Left lung (tissue), 14 donors: ENCODE measurements at places on chromosomes 16 and 17. TPM values are rescaled to one million over a fixed set of nuclear protein-coding genes. Genes with fewer than 3 reads are reported as not detected.
A peak's percentile ranks its signal among the peaks of the same experiment; 100 is the strongest.

The CRHR1 gene
- polyA plus RNA-seq = not detected

The GGT6 gene
- polyA plus RNA-seq = 4.9 TPM

GRCh38 chr17:42880776-42881310, 19.8 kb upstream of the G6PC1 start:
- H3K27ac ChIP-seq = no peak overlapping the region
- H3K4me3 ChIP-seq = no peak overlapping the region
- no peaks in the 10 kb centered on the region for H3K27me3 ChIP-seq

The MYH11 gene
- 150 TPM for polyA plus RNA-seq

The TSNAXIP1 gene
- polyA plus RNA-seq = 6.6 TPM

DNA sequence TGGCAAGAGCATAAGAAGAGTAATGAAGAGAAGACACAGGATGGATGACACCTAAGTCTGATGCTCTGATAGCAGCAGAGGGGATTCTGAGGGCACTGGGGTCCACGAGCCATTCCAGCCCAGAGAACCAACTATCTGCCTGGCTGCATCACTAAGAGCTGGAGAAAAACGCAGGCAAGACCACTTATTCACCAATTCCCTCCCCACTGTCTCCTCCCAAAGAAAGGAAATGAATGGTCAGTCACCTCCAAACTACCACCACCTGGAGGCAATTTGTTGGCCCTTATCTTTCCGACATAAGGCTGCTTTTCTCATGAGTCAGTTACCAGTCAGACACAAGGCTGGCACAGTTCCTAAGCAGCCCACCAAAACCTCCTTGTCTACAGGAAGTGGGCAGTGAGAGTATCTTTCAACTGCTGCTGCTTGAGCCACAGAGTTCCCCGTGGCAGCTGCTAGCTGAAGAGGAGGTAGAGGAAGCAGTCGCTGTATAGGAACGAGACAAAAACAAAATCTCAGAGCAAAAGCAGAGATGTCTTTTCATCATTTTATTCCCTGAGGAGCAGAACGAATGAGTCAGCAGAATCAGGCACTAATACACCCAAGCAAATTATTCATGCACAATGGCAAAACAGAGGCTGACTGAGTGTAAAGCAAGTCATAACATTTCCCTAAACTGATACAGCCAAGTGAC, 111.1 kb downstream of the SMG6 start:
- H3K27ac ChIP-seq = peak overlapping the region; percentile 67
- no peak for DNase-seq
- peaks cover 42% of the 10 kb centered on the region for H3K4me1 ChIP-seq
- H3K4me3 ChIP-seq = no peak overlapping the region
- no peaks in the 10 kb centered on the region for H3K36me3 ChIP-seq

The NTN1 gene
- polyA plus RNA-seq = 10.2 TPM
